Activated naive CD4-positive, alpha-beta T cell treated with Interleukin-2 at 50 U/mL for 16 hours (primary cell): ENCODE measurements at places on chromosomes 11 and 22.

- no peak for DNase-seq
These were observed 166.2 kb downstream of the LDLRAD3 start for GRCh38 chr11:36109850-36110606.

- DNase-seq, result no peak
These were observed 356 bp downstream of the TYMP start for GRCh38 chr22:50529416-50529896.

DNA sequence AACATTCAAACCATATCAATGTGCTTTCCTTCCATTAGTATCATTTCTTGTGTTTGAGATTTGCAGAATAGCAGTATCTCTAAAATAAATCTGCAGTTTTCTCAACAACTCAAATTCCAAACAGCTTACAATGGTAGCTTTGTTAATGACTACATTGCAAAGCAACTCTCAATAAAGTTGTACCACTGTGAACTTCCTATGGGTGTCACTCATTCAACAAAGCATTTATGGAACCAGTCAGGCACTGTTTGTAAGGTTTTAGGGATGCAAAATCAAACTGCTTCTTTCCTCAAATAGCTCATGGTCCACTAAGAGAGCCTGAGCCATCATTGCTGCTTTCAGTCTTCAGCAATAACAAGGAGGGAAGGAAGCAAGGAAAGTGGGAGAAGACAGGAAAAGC, 91.0 kb downstream of the CCDC83 start:
- no peak for DNase-seq

- DNase-seq, result no peak
These were observed 79.1 kb downstream of the TECTA start for GRCh38 chr11:121180183-121180582.

DNA sequence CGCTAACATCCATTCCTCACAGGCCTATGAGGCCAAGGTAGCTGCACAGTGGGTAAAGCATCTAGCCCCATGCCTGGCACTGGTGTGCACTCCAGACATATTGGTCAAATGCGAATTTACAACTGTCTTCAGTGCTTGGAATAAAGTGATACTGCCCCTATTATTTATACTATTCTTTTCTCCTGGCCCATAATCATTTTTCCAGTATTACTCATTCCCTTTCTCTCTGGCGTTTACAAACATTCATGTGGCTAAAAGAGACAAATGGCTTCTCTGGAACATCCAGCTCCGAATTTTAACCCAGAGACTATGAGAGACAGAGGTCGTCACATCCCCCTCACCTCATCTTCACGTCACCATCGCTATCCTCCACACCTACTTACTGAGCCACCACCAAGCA, 87.2 kb upstream of the PITPNB start:
- DNase-seq, result no peak

GRCh38 chr11:63919267-63920125, 2.5 kb upstream of the RCOR2 start:
- no peak for DNase-seq

- DNase-seq, result no peak
These were observed 477.9 kb downstream of the MN1 start for GRCh38 chr22:27323661-27324060.
